Stimulated activated CD8-positive, alpha-beta memory T cell treated with anti-CD3 and anti-CD28 coated beads, Interleukin-12 subunit alpha, Interleukin-12 subunit beta, amount 100 ng/mL, for 4 hours (primary cell): ENCODE measurements at places on chromosomes 1 and 21.

- no peak for DNase-seq
Measured at GRCh38 chr1:172095846-172096245, 254.5 kb downstream of the DNM3 start.

- no peak for DNase-seq
Measured at GRCh38 chr1:91701472-91701869, 184.5 kb downstream of the TGFBR3 start.

DNA sequence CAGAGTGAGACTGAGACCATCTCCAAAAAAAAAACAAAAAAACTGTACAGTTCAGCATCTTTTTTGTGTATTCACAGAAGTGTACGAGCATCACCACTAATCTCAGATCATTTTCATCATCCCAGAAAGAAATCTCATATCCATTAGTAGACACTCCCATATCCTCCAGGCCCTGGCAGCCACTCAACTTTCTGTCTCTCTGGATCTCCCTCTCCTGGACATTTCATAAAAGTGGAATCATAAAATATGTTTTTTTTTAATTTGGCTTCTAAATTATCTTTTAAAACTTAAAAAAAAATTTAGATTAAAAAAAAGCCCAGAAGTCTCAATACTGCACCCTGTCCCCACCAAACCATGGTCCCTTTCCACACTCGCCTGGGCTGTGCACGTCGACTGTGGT is 22.1 kb downstream of the RIPPLY3 start:
- no peak for DNase-seq

DNA sequence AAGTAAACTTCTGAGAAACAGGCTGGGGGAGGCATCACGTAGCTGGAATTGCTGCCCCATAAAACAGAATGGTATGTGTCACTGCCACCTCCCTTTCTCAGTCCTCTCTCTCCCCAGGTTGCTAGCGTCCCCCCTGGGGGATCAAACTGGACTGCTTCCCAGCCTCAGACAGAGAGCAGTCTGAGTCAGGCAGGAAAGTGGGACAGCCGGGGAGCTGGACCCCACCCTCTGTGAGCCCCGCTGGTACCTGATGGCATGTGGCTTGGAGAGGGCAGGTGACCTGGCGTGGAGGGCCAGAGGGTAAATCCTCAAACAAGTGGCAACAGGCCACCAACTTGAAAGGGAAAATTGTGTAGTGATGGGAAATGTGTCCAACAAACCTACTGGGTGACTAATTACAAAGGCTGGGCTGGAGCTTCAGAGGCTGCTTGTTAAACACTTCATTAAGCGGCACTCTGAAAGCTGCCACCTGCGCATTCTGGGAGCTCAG is 1.0 kb upstream of the SFN start:
- DNase-seq, result no peak

- no peak for DNase-seq
Measured at GRCh38 chr1:204725821-204726448, 40.4 kb upstream of the LRRN2 start.

DNA sequence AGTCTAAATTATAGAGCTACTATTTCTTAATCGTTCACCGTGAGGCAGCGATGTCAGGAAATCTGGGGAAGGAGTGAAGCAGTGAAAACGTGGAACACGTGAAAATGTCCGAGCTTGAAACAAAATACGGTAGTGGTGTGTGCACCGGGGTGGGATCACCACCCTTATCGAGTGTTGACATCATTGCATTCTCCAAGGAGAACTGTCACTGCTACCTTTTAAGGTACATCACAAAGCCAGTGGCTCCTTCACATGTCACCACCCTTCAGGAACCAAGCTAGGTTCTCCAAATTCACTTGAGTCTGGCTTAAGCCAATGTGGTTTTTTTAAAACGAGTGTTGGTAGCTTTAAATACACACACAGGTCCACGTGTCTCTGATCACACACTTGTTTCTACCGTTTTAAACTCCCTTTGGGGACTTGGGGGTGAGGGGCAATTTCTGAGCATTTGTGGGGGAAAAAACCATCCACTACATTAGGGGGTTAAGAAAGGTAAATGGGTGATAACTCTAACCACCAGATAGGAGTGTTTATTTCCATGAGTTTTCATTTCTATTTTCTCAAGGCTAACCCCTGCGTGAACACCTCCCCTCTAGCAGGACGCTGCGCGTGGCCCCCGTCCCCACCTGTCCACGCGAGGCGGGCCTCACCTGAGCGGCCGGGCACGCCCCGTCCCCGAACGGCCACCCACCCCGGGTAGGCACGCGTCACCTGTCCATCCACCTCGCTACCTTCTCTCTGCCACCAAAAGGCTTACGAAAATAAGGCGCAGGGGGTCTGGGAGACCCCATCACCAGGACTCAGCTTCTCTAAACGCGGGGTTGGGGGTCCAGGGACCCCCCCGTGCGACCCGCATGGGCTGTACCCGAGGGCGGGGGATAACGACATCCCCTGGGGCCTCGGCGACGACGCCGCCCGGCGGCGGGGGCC is 978 bp downstream of the PRDM15 start:
- DNase-seq, result peak; percentile 15
